ENCODE measurements at places on chromosomes 4 and X.

DNA sequence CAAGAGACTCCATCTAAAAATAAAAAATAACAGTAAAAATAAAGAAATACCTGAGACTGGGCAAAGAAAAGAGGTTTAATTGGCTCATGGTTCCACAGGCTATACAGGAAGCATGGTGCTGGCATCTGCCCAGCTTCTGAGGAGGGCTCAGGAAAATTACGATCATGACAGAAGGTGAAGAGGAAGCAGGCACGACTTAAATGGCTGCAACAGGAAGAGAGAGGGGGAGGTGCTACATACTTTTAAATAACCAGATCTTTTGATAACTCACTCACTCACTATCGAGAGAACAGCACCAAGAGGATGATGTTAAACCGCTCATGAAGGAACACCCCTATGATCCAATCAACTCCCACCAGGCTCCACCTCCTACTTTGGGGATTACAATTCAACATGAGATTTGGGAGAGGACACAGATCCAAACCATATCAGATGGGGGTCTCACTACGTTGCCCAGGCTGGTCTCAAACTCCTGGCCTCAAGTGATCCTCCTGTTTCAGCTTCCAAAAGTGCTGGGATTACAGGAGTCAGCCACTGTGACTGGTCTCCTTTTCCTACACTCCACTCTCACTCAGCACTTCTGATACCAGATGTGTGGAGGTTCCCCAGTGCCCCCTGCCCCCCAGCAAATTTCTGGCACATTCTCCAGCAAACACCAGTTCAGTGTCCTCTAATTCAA is 11.9 kb upstream of the ZNF157 start:
- DNase-seq = no peak

- no peak for DNase-seq
Observed at GRCh38 chr4:38382520-38382919, 281.5 kb upstream of the KLF3 start.

- DNase-seq = no peak
Observed at GRCh38 chrX:48761674-48762471, at the start of gene GLOD5. Gene GLOD5 (plus strand): TSS chrX:48761747. CDS start chrX:48761791, 44 bp downstream.

DNA sequence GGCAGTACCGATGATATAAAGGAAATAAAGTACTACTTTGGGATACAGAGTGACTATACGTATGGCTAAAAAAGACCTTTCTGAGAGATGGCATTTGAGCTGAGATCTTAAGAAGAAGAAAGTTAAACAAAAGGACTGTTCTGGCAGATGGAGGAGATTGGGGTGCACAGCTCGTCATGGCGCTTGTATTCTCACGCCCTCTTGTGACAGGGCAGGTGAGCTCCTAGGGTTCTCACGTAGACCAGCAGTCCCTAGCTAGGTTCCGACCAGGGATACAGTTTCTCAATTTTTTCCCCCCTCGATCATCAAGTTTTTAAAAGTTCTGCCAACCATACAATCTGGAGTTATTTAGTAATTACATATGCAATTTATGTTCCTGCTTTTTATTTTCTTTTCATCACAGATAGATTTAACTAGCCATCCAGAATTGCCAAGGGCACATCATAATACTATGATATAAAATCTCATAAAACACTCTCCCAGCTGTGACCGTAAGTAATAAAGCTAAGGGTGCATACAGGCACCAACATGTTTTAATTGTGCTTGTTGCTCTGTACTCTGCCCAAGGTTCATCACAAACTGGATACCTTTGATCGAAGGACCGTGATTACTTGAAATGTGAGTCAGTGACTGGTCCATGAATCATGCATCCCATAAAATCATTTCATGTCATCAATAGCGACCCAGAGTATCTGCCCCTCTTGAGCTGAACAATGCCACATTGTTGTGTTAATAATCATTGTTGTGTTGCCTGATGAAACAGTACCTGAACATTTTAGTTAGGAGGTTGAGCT is 69.4 kb upstream of the ZNF518B start:
- DNase-seq = no peak

DNA sequence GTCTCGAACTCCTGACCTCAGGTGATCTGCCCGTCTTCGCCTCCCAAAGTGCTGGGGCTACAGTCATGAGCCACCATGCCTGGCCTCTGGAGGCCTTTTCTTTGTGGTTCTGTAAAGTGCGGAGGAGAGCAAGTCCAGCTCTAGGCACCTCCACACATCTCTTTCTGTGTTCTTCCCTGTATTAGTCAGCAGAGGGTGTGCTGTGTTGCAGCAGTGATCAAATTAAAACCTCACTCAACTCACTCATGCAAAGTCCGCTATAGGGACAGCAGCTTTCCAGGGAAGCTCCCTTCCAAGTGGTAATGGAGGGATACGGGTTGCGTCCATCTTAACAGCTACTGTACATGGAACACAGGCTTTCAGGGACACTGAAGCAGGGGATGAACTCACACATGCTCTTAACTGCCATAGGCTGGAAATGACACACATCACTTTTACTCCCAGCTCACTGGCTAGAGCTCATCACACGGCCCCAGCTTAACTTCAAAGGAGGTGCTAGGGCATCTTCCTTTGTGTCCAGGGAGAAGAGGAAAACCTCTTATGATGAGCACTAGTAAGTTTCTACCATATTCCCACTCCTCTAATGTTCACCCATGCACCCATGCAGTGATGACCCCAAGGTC is 36.0 kb upstream of the CCNG2 start:
- DNase-seq = no peak

DNA sequence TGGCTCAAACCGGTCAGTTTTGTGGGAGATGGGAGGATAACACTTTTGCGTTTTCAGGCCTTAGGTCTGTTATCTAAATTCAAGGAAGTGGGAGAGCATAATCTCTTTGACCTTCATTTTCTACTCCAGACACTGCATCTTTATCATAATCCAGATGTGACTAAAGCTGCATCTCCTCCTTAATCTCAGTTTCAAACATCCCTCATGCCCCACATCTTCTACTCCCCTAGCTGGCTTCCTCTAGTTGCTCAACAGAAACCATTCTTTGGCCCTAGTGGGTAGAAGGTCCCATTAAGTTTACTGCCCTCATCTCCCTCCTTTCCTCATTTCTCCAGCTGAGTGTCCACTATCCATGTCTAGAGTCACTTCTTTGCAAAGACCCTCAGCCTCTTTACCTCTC is 18.8 kb upstream of the RASL11B start:
- no peak for DNase-seq

GRCh38 chr4:168390041-168390440 is 71.5 kb upstream of the DDX60 start:
- no peak for DNase-seq

GRCh38 chrX:148185631-148186030 is 204.5 kb downstream of the FMR1NB start:
- no peak for DNase-seq

GRCh38 chrX:71650333-71650969 is 16.9 kb upstream of the LOC101059915 start:
- DNase-seq = no peak

- no peak for DNase-seq
Observed at GRCh38 chr4:156998500-156999174, 27.0 kb upstream of the PDGFC start.

GRCh38 chr4:15996773-15997172 is 33.8 kb upstream of the FGFBP2 start:
- DNase-seq = no peak

DNA sequence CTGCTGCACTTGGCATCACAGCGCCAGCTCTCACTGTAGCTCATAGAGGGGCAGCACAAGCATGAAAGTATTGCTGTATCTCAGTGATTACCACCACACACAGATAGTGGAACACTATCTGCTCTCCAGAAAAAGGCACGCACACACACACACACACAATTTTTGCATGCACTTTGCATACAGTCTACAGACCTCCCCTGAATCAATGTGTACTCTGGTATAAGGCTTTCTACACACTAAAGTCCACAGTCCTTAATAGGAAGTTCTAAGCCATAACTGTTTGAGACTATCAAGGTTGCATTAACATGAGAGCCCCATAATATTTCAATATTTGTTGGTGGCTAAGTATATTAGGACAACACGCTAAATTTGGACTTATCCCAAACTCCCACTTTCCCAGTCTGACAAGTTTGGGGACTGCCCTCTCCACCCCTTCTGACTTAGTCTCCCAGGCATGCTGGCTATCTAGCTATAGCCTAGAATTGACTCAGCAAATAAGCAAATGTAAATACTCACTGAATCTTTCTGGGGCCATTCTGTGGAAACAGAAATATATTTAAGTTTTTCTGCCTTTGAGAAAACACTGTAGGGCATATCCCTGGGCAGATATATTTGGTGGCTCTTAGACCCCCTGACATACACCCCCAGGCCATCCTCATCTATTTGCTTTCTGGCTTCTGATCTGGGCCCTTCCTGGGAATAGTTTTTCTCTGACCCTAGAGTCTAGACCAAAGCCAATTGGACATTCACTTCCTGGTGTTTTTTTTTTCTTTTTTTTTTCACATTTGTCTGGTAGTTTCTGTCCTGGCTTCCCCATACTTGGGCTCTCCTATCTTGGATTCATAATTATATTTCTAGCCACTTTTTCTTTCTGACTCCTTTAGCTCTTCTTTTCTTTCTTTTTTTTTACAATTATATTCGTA is 36.4 kb upstream of the CT47C1 start:
- no peak for DNase-seq

DNA sequence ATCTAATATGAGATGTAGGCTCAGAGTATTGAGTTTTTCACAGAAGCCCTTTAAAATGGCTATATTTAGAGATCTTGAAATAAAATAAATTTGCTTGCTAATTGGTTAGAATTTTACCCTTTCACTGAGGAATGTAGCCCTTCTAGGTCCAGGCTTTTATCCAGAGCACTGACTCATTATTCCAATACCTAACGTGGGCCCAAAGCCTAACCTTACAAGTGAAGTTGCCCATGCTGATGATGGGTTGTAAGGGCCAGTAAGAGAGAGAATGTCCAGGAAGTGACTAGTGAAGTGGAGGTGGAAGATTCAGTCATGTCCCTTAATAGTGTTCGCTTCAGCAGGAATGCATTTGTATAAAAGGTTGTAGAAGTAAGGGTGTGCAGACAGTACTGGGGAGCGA is 155.9 kb downstream of the STIM2 start:
- no peak for DNase-seq

DNA sequence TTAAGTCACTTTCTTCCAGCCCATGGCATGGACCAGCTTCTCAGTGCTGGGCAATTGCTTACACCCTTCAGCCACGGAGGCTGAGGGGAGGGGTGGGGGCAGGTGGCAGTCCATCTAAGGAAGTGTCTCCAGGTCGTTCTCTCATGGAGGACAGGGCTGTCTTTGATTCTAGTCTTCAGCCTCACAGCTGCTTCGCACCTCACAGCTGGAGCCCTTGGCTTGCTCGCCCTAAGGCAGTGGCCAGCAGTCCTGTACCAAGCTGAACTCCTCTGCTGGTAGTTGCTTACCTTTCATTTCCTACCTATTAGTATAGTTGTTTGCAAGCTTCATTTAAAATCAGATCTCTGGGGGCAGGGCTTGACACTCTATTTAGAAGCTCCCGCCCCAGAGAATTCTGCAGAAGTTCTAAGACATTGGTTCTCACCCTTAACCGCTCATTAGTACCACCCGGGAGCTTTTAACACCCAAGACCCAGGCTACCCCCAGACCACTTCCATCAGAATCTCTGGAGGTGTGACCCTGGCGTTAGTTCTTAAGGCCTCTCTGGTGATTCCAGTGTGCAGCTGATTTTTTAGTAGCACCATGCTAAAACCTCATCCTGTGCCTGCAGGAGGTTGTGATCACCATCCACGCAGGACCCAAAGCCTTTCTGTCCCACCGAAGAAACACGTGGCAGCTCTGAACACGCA is 386.8 kb downstream of the UNC5C start:
- no peak for DNase-seq

- no peak for DNase-seq
Observed at GRCh38 chr4:129804461-129804981, 708.6 kb downstream of the C4orf33 start.

DNA sequence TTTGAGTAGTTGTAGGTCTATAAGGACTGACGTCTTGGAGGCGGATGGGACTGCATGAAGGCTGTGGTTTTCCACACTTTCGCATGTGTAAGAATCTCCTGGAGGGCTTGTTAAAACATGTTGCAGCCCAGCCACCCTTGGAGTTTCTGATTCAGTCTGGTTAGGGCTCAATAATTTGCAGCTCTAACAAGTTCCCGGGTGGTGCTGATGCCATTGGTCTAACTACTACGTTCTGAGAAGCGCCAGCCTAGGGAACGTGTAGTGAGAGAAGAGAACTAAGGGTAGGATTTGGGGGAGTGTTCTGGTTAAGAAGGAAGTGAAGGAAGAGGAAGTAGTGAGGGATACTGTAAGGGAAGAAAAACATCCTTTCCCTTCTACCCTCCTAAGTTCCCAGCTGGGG is 138.9 kb downstream of the LARP7 start:
- DNase-seq = no peak

Measured in BJ (cell line).